Fibroblast of lung (primary cell): ENCODE measurements at places on chromosomes 7 and 10. TPM values are rescaled to one million over a fixed set of nuclear protein-coding genes. Genes with fewer than 3 reads are reported as not detected.

Gene SPDYE1
- under 0.01 TPM in 1 of 2 replicates, not detected in the other for total RNA-seq

Gene LIPN
- not detected in 2 replicates for total RNA-seq

Gene TACC2
- total RNA-seq = 4.6 and 7.6 TPM in 2 replicates

- H3K27ac ChIP-seq = no peak overlapping the region
- DNase-seq = peak; percentile 55
- H3K4me3 ChIP-seq = no peak overlapping the region
- no peaks in the 10 kb centered on the region for H3K4me1 ChIP-seq
Observed at GRCh38 chr7:149662591-149663095, 110.7 kb downstream of the ZNF467 start.

DNA sequence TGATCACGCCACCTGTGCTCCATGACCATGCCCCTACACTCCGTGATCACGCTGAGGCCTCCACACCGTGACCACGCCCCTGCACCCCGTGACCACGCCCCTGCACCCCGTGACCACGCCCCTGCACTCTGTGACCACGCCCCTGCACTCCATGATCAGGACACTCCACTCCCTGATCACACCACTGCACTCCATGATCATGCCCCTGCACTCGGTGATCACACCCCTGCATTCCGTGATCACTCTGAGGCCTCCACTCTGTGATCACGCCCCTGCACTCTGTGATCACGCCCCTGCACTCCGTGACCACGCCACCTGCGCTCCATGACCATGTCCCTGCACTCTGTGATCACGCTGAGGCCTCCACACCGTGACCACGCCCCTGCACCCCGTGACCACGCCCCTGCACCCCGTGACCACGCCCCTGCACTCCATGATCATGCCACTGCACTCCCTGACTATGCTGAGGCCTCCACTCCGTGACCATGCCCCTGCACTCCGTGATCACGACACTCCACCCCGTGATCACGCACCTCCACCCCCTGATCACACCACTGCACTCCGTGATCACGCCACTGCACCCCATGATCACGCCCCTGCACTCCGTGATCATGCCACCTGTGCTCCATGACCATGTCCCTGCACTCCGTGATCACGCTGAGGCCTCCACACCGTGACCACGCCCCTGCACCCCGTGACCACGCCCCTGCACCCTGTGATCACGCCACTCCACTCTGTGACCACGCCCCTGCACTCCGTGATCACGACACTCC is 27.7 kb downstream of the STK32C start:
- H3K27me3 ChIP-seq = peaks cover 8% of the 10 kb centered on the region
- H3K27ac ChIP-seq = no peak overlapping the region
- no peaks in the 10 kb centered on the region for H3K4me1 ChIP-seq
- no peaks in the 10 kb centered on the region for H3K36me3 ChIP-seq

DNA sequence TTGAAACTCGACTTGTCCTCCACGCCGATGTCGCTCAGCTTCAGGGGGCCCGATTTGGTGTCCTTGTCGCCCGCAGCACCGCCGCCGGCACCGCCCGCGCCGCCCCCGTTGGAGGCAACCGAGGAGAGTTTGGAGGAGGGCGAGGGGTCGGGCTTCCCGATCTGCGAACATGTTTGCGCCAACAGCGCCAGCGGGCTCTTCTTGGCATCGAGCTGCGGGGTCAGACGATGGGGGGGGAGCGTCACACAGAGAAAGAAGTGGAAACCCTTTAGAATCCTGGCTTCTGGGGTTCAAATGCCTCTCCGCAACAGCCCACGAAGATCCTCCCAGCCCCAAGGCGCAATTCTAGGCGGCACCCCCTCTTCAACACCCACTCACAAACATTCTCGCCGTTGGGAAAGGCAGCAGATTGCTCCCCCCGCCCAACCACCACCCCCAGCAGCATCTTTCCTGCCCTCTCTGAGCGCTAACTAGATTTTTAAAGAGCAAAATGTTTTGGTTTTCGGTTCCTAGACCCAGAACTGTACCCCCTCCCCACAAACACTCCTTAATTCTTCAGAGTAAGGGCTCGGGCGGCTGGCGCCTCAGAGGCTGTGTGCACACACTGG is 1.3 kb downstream of the ZNF503 start:
- H3K4me3 ChIP-seq = peak overlapping the region; percentile 98
- no peaks in the 10 kb centered on the region for H3K27me3 ChIP-seq
- peak overlapping the region; percentile 95 for H3K27ac ChIP-seq
- DNase-seq = peak; percentile 53

- no peak overlapping the region for H3K27ac ChIP-seq
- no peaks in the 10 kb centered on the region for H3K27me3 ChIP-seq
- H3K4me3 ChIP-seq = no peak overlapping the region
- no peak for DNase-seq
- H3K4me1 ChIP-seq = no peaks in the 10 kb centered on the region
Observed at GRCh38 chr7:73429215-73429614, 4.4 kb upstream of the FZD9 start.

- peak; percentile 80 for DNase-seq
- H3K36me3 ChIP-seq = no peaks in the 10 kb centered on the region
- H3K27me3 ChIP-seq = no peaks in the 10 kb centered on the region
- H3K27ac ChIP-seq = no peak overlapping the region
- H3K4me3 ChIP-seq = no peak overlapping the region
- H3K4me1 ChIP-seq = no peaks in the 10 kb centered on the region
Observed at GRCh38 chr10:62788861-62789467, 15.6 kb upstream of the ADO start.

- no peaks in the 10 kb centered on the region for H3K27me3 ChIP-seq
- peaks cover 3% of the 10 kb centered on the region for H3K4me1 ChIP-seq
- no peak overlapping the region for H3K4me3 ChIP-seq
- no peaks in the 10 kb centered on the region for H3K36me3 ChIP-seq
Observed at GRCh38 chr7:134712196-134712595, 65.5 kb downstream of the BPGM start.

GRCh38 chr7:83655951-83656556 is 7.1 kb upstream of the SEMA3E start:
- no peaks in the 10 kb centered on the region for H3K4me1 ChIP-seq
- H3K27ac ChIP-seq = no peak overlapping the region
- DNase-seq = peak; percentile 52
